Hair follicle dermal papilla cell (primary cell): ENCODE measurements at places on chromosomes 7 and 10. TPM values are rescaled to one million over a fixed set of nuclear protein-coding genes. Genes with fewer than 3 reads are reported as not detected.

CCL24 gene
- not detected in 2 replicates for total RNA-seq

MRLN gene
- not detected in 2 replicates for total RNA-seq

PDZD7 gene
- total RNA-seq, result 1.5 and 2.1 TPM in 2 replicates

CTAGE15 gene
- total RNA-seq, result 0.36 and 1.5 TPM in 2 replicates

PSTK gene
- total RNA-seq, result 1.3 and 1.6 TPM in 2 replicates

MUC3A gene
- not detected in 2 replicates for total RNA-seq

TRIM50 gene
- total RNA-seq, result not detected in 2 replicates

SEMA3E gene
- total RNA-seq, result 0.49 and 0.97 TPM in 2 replicates

NOS3 gene
- total RNA-seq, result 1.5 and 3.9 TPM in 2 replicates

SRRM3 gene
- total RNA-seq, result 0.85 and 1.9 TPM in 2 replicates

GJD4 gene
- total RNA-seq, result 0.16 TPM in 1 of 2 replicates, not detected in the other

HK1 gene
- 141 and 167 TPM in 2 replicates for total RNA-seq

TLL2 gene
- under 0.01 and 0.12 TPM in 2 replicates for total RNA-seq

WIPF3 gene
- not detected in 2 replicates for total RNA-seq

HHEX gene
- total RNA-seq, result 0.73 and 1.3 TPM in 2 replicates

SH2D4B gene
- not detected in 2 replicates for total RNA-seq

GJC3 gene
- total RNA-seq, result not detected in 2 replicates

CYP26C1 gene
- under 0.01 and 0.16 TPM in 2 replicates for total RNA-seq

LBX1 gene
- not detected in 2 replicates for total RNA-seq

FAM25C gene
- not detected in 2 replicates for total RNA-seq

TMEM273 gene
- not detected in 2 replicates for total RNA-seq
